ENCODE measurements at places on chromosomes 2 and 18.
A peak's percentile ranks its signal among the peaks of the same experiment; 100 is the strongest.

GRCh38 chr2:48715042-48715899 is 40.3 kb downstream of the LHCGR start:
- DNase-seq, result peak; percentile 69

DNA sequence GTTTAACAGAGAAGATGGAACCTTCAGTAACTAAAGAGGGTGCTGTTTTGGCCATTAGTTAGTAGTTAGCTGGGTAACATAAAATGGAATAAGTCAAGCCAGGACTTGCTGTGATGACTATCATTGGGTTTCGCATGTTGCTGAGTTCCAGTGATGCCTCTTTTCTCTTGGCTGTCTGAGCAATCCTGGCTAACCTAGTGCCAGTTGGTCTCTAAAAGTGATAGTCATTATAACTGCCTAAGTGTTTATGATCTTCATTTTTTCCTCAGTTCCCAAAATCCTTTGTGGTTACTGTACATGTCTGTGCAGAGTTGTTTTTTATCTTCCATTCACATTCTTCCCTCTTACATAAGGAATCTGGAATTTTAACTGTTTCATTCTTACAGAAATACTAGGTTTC is 33.4 kb downstream of the WDR43 start:
- no peak for DNase-seq

GRCh38 chr18:3148930-3149535 is 70.7 kb downstream of the MYOM1 start:
- no peak for DNase-seq

GRCh38 chr2:59900728-59901452 is 652.6 kb downstream of the BCL11A start:
- DNase-seq, result no peak

GRCh38 chr2:30408961-30409387 is 38.1 kb upstream of the LCLAT1 start:
- no peak for DNase-seq

DNA sequence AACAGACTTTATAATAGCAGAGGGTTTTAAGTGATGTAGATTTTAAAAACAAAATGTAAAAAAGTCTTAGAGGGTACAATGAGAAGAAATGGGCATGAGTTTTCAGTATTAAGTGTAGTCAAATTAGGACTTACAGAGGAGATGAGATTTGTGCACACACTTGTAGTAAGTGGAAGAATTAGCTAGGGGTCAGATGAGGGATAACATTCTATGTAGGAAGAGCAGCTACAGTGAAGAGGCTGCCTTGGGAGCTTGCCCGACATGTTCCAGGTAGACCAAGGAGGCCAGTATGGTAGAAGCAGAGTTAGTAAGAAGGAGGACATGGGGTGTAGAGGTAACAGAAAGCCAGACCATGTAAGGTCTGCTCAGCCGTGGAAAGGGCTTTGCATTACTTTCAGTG is 189.2 kb upstream of the DSEL start:
- no peak for DNase-seq

GRCh38 chr18:59012815-59013705 is 126.6 kb upstream of the SEC11C start:
- no peak for DNase-seq

DNA sequence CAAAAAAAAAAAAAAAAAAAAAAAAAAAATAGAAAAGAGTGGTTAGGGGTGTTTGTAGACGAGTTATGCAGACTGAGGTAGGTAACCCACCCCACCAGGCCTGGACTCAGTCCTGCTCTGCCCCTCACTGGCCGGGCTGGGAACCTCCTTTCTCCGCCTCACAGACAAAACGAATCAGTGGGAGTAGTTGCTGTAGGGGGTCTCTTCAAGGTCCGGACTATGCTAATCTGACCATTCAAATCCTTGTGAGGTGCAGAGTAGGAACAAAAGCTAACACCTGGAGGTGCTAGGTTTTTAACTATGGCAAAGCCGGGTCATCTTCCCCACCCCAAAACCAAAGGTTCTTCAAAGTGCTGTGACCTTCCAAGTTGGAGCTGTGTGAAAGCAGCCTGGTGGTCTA is 223.7 kb downstream of the SLC4A3 start:
- no peak for DNase-seq

DNA sequence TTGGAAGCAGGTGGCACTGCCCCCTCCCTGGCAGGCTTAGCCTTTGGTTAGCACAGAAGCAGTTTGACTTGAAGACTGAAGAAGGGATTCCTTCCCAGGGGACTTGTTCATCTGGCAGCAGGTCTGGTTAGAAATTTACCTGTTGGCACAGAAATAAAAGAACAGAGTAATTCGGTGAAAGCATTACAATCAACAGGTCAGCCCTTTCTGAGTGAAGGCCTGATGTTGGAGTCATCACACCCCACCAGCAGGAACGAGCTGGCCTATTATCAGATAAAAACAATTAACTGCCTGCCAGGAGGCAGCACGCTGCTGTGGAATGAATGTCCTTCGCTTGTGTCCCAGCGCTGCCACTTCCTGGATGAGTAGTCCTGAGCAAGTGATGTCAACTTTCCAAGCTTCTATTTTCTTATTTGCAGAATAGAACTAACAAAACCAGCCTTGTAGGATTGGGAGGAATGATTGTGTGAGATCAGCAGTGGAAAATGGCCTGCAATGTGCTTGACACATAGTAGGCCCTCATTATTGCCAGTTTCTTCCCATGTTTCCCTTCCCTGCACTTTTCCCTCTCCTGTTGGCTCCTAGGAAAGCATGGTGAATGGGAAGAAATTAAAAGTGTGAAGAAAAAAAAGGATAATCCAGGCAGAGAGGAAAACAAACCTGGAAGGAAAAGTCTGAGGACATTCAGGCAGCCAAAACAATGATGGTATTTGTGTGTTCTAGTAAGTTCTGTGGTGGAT is 29.0 kb downstream of the LGALSL start:
- DNase-seq, result no peak

DNA sequence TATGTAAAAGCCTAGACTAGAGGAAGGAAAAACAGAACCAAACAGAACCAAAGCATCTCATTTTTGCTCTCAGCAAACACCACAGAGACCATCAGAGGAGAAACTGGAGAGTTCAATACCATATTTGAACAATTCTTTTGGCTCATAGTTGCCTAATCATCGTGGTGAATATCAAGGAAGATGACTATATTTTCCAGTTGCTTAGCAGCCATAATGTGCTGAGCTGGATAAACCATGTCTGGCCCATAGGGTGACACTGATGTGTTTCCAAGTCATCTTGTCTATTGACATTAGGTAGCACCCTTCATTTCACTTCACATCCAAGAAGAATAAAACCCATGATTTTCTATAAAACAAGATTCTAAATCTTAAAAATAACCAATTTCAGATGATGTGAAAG is 5.9 kb upstream of the XRCC5 start:
- no peak for DNase-seq

DNA sequence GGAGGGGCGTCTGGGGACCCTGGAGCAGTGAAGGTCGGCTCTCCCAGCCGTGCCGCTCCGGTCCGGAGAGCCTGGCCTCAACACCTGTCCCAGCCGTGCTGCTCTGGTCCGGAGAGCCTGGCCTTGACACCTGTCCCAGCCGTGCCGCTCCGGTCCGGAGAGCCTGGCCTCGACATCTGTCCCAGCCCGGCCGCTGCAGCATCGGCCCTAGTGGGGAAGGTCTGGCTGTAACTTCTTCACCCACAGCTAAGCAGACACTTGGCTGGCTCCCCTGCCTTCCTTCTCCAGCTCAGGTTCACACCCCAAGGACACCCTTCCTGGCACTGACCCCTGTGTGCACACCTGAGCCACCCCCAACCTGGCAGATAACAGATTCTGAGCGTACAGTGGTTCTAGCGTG is 4.6 kb downstream of the KCNG2 start:
- no peak for DNase-seq

- DNase-seq, result no peak
Measured at GRCh38 chr2:167721593-167721992, 525.8 kb downstream of the STK39 start.

DNA sequence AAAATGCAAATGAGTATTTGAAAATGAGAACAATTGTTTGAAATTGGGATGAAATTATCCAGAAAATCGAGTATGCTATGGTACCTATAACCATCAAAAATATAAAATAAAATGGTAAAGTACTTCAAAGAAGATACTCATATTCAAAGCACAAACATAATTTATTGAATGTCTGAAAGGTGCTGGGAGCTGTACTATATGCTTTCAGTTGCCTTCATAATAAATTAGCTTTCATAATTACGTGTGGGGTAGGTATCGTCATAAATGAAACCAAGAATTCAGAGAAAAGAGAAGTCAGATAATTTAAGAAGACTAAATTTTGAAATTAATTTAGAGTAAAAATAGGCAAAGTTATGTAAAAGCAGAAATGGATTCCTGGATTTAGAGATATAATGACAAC is 721.9 kb upstream of the ACVR2A start:
- DNase-seq, result no peak

DNA sequence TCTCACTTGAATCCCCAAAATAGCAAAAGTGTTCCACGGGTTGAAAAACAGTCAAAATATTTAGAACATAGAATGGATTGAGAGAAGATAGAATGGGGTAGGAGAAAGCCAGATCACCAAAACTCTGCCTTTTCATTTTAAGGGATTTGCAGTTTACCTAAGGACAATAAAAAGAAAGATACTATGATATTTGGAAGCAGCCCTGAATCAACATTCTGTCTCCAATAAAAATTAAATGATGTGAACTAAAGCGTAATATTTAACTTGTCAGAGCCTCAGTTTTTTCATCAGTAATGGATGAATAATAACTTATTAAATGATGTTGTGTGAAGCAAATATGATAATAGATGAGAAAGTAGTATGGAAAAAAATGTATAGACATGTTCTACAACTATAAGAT is 100.2 kb upstream of the REG3G start:
- DNase-seq, result no peak

DNA sequence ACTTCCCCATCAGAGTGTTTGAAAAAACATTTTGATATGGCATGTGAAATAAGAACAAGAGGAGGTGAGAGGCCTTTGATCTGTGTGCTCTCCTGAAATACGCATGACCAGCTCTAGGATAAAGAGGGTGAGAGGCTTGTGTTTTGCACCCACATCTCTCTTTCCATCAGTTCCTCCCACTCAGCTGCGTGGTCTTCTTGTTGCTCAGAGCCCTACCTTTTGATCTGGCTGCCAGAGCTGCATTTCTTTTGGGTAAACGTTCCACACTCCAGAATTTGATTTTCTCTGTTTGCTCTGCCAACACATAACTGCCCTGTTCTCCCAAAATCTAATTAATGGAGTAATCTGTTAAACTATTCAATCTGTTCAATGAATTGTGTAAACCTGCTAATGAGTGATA is 72.0 kb upstream of the FN1 start:
- DNase-seq, result no peak

DNA sequence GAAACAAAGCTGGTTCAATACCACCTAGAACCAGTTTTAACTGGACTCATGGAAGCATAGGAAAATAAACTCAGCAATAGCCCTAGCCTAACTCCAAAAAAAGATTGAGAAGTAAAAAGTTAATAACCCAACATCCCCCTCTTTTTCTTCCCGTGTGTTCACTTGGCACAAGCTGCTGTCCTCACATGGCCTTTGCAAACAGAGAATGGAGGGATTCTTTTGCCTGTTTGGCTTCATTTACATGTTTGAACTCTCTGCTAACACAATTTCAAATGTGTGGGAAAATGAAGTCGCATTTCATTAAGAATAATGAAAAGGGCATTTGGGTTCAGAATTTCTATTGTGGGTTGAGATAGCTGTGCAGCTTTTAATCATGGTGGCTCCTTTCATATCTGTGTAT is 589.2 kb upstream of the LRRTM1 start:
- no peak for DNase-seq

- no peak for DNase-seq
Measured at GRCh38 chr2:225207043-225207442, 164.8 kb upstream of the DOCK10 start.

DNA sequence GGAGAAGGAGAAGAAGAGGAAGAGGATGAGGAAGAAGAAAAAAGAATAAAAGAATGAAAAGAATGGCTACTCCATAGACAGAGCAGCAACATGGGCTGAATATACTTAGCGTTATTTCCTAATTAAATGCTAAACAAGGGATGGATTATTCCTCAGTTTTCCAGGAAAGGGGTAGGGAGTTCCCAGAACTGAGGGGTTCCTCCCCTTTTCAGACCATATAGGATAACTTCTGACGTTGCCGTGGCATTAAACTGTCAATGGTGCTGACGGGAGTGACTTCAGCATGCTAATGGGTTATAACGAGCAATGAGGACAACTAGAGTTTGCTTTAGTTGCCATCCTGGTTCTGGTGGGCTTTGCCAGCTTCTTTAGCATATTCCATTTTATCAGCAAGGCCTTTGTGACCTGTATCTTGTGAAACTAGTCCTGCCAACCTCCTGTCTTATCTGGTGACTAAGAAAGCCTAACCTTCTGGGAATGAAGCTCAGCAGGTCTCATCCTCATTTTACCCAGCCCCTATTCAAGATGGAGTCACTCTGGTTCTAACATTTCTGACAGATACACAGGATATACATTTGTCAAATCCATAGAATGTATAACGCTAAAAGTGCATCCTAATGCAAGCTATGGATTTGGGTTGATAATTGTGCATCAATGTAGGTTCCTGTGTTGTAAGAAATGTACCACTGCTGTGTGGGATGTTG is 152.3 kb downstream of the MAIP1 start:
- DNase-seq, result no peak

DNA sequence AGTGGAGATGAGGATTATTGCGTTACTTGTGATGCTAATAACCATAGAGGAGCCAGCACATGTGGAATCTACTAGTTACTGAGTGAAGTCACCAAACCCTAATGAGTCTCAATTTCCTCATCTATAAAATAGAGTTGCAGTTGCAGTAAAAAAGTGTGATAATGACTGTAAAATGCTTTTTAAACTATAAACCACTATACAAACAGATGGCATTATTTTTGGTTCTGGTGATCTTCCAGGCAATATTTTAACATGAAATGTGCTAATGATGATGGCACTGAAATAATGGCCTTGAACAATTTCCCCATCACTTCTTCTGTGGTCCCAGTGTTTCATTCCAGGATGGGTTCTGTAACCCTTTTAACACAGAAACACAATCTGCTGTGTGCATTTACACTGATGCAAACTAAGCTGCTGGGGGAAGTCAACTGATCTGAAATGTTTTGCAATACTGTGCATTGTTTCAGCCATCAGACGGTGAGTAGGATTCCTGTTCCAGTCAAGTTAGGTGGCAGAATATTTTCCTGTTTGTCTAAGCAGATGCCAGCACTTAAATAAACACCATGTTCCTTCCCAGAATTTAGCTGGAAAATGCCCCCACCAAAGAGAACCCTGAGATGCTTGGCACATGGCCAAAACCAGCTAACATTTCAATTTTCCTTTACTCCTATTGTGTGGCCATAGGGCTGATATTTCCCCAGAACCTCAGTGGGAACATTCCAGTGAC is 52.6 kb downstream of the TACR1 start:
- peak; percentile 17 for DNase-seq

DNA sequence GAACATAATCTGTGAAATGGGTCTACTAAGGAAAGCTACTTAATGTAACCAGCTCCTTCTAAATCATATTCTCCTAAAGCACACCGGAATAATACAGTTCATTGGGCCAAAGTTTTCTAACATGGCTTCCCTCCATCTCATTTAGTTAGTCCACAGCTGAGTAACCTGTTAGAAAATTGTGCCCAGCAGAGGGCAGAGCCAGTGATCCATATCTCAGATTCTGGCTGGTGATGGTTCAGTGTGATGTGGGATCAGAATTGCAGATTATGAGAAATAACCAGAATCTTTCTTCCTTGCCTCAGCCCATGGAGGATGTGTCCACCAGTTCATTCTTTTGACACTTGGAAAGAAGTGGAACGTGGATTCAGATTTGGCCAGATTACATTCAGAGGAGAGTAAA is 9.4 kb upstream of the CTLA4 start:
- no peak for DNase-seq

- DNase-seq, result no peak
Measured at GRCh38 chr18:60018618-60019462, 119.0 kb downstream of the PMAIP1 start.

- no peak for DNase-seq
Measured at GRCh38 chr18:41265047-41265446, 690.0 kb upstream of the PIK3C3 start.
